ENCODE measurements at places on chromosomes 11 and 22.

- no peak for DNase-seq
Observed at GRCh38 chr11:19455731-19456130, 215.0 kb upstream of the E2F8 start.

- DNase-seq: no peak
Observed at GRCh38 chr11:5226732-5227310, at the start of gene HBB. HBB (minus strand) TSS chr11:5227071; CDS start chr11:5227021, 50 bp downstream.

- no peak for DNase-seq
Observed at GRCh38 chr22:21628386-21629254, 1.2 kb downstream of the YDJC start.

DNA sequence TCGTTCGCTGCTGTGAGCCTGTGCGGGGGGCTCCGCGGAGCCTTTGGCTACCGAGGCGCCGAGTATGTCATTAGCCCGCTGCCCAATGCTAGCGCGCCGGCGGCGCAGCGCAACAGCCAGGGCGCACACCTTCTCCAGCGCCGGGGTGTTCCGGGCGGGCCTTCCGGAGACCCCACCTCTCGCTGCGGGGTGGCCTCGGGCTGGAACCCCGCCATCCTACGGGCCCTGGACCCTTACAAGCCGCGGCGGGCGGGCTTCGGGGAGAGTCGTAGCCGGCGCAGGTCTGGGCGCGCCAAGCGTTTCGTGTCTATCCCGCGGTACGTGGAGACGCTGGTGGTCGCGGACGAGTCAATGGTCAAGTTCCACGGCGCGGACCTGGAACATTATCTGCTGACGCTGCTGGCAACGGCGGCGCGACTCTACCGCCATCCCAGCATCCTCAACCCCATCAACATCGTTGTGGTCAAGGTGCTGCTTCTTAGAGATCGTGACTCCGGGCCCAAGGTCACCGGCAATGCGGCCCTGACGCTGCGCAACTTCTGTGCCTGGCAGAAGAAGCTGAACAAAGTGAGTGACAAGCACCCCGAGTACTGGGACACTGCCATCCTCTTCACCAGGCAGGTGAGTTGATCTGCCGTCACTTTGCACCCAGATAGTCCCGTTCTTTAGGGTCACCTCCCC lies 1.0 kb downstream of the ADAMTS15 start:
- DNase-seq: peak; percentile 49

- DNase-seq: peak; percentile 60
Observed at GRCh38 chr11:67111261-67111660, 7.8 kb upstream of the KDM2A start.

GRCh38 chr22:19951346-19951745 lies 9.7 kb upstream of the TXNRD2 start:
- no peak for DNase-seq

GRCh38 chr11:102115557-102115956 lies 5.3 kb downstream of the YAP1 start:
- peak; percentile 75 for DNase-seq

DNA sequence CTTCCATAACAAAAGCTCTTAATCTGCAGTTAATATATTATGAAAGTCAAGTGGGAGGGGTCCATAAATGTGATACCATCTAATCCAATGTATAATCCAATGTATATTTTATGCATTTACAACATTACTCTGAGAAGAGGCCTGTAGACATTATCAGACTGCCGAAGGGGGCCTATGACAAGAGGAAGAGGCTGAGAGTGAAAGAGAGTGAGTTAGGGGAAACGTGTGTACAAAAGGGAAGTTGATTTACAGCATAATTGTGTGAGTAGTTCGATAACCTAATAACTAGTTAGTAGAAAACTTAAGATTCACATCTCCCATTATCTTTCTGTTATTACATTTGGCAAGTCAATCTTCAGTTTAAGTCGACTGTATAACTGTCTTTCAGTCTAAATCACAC lies 86.6 kb downstream of the DDX10 start:
- DNase-seq: no peak

DNA sequence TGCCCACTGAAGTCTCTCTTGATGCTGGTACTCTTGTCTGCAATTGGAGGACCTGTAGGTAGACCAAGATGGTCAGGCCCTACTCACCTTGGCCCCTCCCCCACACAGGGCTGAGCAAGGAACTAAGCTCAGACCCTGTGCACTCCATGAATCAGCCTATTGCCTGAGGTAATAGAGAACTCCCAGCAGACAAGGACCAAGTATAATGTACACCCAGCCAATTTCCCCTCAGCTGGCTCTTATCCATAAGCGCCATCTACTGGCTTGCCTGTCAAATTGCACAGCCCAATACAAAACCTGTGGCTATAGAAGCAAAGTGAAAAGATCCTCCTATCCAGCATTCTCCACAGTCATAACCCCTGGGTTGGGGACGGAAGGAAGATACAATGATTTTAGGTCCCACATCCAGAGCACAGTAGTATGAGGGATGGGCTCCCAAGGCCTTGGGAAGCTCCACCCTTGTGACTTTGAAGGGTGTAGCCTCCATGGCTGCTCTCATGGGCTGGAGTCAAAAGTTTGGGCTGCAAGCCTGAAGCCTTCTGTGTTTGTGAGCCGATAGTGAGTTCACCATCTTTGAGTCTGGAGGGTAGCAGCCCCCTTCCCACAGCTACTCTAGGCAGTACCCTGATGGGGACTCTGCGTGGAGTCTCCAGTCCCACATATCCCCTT lies 56.0 kb downstream of the GLYATL2 start:
- peak; percentile 78 for DNase-seq

DNA sequence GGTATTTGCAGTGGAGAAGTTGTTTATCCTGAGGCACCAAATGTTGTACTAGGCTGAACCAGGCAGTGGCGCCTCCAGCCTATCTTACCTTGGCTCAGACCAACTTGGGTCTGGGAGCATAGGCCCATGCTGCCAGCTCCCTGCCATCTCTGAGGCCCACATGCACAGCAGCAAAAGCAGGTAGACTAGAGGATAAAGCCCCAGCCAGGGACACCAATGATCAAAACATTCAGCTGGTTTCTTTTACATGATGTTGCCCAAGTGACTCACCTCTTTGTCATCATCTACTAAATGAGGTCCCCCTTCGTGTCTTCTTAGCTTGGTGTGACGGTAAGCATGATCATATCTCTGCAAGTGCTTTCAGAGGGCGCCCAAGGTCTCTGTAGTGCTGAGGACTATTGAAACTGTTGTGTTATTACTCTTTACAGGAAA lies 112.1 kb upstream of the DRD2 start:
- DNase-seq: no peak

DNA sequence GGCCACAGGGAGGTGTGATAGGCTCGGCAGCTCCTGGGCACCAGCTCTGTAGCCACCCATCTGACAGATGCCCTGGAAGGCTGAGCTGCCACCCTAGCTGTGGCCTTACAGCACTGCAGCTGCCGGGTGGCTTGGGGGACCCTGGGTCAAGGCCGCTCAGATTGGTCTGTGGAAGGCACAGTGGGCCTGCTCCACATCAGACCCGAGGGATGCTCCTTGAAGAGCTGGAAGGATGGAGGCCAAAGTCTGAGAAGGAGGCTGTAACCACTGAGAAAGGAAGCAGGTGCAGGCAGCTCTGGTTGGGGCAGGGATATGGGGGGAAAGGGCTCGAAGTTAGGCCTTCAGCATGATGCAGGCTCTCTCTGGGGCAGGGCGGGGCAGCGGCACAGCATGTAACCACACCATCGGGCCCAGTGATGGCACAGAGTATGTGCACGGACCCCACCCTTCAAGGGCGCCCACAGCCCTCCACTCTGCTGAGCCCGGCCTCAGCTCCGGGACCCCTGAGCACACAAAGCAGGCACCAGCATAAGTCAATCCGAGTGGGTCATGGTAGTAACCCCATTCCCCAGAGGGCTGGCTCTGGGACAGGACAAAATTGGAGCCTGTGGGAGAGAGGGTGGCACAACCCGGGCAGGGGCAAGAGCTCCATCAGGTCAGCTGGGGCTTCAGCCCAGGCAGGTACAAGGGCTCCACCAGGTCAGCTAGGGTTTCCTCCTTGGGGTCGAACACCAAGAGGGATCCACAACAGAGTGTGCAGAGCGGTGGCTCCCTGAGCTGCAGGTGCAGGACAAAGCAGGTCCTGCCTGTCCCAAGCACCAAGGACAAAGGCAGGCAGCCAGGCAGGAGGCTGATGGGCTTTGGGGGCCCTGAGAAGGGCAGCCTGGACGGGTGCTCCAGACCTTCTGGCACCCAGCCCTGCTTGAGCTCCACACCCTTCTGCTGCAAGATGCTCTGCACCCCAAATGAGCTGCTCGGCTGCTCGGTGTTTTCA lies 1511.1 kb downstream of the BRD1 start:
- DNase-seq: no peak
